ENCODE measurements at places on chromosomes 1 and 21.

DNA sequence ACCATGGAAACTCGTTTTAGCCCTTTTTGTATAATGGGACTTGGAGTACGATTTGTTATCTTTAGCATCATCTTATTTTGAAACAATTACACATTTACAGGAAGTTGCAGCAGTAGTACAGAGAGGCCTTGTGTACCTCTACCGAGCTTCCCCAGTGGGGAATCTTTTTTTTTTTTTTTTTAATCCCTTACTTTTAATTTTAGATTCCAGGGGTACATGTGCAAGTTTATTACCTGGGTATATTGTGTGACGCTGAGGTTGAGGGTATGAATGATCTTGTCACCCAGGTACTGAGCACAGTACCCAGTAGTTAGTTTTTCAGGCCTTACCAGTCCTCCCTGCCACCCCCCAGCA, 45.9 kb downstream of the HHAT start:
- no peak for DNase-seq

DNA sequence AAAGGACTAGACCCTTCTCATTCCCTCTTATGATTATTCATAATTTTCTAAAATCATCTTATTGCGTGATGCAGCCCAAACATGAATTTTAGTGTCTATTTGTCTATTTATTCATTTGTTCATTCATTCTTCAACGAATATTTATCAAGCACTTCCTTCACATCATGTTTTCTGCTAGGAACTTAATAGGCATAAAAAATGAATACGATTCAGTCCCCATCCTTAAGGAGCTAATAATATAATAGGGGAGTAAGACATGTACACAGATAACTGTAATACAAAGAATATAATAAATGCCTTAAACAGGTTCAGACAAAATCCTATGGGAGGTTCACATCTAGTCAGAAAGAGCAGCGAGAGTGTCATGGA, 20.2 kb downstream of the BCL9 start:
- DNase-seq = no peak

- no peak for DNase-seq
Observed at GRCh38 chr1:33347650-33347992, 26.7 kb upstream of the A3GALT2 start.

- no peak for DNase-seq
Observed at GRCh38 chr1:14443164-14443787, 155.2 kb upstream of the KAZN start.

DNA sequence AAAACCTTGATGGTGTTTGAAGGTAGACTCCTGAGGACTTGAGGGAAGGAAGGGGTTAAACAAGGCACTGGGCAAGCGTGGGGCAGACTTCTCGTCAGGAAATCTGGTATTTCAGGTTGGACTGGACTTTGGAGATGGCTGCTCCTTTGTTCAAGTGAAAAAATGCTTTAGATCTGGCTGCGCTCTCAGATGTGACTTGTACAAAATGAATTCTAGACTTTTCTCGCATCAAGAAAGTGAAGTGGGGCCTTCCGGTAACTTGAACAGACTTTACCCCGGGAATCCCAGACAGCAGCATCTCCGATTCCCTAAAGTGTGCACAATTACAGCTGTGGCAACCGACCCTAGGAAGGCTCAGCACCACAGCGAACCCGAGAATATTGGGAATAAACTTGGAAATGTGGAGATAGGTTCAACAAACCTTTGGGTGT, 44.3 kb upstream of the ERRFI1 start:
- no peak for DNase-seq

GRCh38 chr1:81695741-81696140, 105.0 kb upstream of the ADGRL2 start:
- no peak for DNase-seq

- peak; percentile 9 for DNase-seq
Observed at GRCh38 chr1:21706151-21706835, 37.1 kb upstream of the RAP1GAP start.

- no peak for DNase-seq
Observed at GRCh38 chr21:36575306-36575705, 95.4 kb upstream of the CLDN14 start.

- peak; percentile 36 for DNase-seq
Observed at GRCh38 chr1:61050541-61051442, 31.6 kb upstream of the NFIA start.

DNA sequence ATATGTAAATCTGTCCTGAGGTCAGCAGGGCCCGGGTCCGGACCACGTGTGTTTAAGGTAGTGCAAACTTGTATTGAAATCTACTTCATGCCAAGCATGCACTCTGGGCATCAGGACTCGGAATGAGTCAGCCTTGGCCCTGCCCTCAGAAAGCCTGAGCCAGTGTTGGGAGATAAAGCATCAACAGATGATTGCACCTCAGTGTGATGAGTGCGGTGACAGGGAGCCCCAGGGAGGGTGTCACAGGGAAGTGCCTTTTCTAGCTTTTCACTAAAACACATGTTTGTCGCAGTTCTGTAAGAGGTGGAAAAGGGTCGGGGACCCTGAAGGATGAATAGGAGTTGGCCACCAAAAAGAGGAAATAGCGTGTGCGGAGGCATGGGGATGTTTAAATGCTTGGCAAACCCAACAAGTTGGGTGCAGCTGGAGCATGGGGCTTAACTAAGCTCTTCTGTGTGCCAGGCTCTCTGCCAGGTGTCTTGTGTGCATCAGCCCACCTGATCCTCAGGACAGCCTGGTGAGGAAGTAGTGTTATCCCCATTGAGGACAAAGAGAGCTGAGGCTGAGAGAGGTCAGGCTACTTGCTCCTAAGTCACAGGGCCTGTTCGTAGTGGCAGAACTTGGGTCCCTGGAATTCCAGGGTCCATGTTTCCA, 48.2 kb upstream of the EPB41 start:
- DNase-seq = no peak

- DNase-seq = no peak
Observed at GRCh38 chr21:26112127-26112742, 58.3 kb downstream of the APP start.

- no peak for DNase-seq
Observed at GRCh38 chr21:34874684-34875513, 174.2 kb downstream of the RUNX1 start.

DNA sequence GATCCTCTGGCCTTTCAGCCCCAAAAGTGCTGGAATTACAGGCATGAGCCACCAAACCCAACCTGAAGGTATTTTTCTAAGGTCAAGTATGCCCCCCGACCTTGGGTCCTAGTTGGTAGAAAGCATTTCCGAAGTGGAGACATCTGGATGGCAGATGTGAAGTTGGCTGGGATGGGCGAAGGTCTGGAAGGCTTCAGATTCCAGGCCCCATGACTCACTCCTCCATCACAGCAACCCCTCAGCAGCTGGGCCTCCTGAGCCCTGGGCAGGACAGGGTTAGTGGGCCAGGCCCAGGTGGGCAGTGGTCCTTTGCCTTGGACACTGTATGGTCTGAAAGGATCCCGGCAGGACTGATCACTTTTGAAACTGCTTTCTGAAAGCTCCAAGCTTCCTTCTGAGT, 23.3 kb downstream of the NAV1 start:
- DNase-seq = peak; percentile 90

DNA sequence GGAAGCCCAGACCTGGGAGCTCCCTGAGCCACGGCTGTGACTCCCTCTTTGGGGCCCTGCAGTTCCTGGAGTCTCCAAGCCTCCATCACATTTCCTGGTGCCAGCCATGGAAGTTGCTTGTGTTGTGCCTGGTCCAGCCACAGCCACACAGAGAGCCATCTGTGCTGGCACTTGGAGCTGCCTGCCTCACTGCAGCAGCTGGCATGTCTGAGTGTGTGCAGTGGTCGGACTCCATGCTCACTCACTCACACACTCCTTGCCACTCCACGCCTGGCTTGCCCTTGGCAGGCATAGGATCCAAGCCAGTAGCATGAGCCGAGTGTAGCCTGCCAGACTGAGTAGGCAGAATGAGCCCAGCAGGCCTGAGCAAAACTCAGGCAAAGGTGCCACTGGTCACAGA, 516.3 kb upstream of the BEND5 start:
- DNase-seq = no peak

DNA sequence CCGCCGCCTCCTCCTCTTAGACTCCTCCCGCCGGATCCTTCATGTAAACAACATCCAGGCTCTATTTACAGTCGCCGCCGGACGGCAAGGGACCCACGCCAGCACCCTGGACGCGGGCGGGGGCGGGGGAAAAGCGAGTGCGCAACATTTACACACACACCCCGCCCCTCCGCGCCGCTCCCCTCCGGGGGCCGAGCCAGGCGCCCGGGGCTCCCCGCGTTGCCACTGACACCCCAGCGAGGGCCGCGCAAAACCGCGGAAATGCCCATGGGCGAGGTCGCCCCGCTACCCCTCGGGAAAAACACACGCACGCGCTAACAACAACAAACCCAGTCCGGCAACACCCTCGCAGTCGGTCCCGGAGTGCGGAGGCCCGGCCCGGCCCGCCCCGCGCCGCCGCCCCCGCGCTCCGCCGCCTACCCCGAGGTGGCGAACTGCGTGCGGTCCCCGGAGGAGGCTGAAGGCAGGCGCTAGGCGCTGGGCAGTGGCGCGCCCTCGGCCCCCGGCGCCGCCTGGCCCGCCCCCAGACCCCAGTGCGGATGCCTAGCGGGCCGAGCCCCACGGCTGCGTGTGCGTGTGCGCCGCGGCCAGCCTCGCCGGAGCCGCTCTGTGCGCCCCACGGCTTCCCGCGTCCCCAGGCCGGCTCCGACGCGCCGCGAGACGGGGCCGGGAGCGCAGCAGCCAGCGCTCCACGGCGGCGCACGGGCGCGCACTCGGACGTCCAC, 81.1 kb upstream of the AK4 start:
- peak; percentile 75 for DNase-seq

- DNase-seq = no peak
Observed at GRCh38 chr1:183493540-183494245, 21.4 kb downstream of the SMG7 start.

- DNase-seq = no peak
Observed at GRCh38 chr1:48055876-48056764, 58.9 kb upstream of the TRABD2B start.

- no peak for DNase-seq
Observed at GRCh38 chr21:33185852-33186251, 43.9 kb upstream of the IFNAR2 start.

- DNase-seq = no peak
Observed at GRCh38 chr1:19670787-19671186, 6.1 kb downstream of the HTR6 start.

- no peak for DNase-seq
Observed at GRCh38 chr1:58266242-58266641, 280.3 kb downstream of the OMA1 start.

GRCh38 chr21:15826908-15827601, 97.3 kb downstream of the USP25 start:
- no peak for DNase-seq

- no peak for DNase-seq
Observed at GRCh38 chr1:52759908-52760307, 33.7 kb downstream of the ZYG11B start.

DNA sequence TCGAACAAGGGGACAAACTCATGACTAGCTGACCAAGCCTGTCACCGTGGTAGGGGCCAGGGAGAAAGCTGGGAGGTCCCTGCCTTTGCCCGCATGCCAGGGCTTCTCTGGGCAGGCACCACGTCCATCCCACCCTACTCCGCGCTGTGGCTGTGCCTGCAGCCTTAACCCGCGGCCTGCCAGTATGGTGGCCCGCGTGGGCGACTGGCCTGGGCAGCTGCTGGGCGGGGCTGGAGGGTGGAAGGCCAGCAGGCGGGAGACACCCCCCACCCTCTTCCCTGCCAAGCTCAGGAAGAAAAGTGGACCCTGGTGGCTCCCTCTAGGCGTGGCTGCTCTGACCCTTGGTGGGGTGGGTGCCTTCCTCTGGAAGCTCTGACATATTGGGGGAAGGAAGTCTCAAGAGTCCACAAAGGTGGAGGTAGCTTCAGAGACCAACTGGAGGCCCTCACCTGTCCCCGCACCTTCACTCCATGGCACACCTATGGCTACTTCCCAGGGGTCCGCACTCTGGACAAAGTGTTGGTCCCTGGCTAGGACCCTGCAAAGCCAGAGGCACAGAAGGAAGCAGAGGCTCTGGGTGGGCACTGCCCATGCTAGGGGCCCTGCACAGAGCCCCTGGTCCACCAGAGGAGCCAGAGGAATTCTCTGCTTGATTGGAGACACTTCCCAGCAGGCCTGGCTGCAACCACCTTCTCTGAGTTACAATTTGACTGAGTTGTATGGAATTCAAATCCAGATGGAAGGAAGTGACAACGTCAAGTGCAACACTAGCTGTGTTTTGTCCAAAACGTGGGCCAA, 3.3 kb upstream of the SKI start:
- DNase-seq = no peak

DNA sequence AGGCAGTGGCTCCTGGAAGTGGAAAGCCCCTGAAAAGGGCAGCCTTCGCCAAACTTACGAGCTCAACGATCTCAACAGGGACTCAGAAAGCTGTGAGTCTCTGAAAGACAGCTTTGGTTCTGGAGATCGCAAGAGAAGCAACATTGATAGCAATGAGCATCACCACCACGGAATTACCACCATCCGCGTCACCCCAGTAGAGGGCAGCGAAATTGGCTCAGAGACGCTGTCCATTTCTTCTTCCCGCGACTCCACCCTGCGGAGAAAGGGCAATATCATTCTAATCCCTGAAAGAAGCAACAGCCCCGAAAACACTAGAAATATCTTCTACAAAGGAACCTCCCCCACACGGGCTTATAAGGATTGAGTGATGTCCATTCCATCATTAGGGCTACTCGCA, 42.4 kb downstream of the PLPPR4 start:
- no peak for DNase-seq

DNA sequence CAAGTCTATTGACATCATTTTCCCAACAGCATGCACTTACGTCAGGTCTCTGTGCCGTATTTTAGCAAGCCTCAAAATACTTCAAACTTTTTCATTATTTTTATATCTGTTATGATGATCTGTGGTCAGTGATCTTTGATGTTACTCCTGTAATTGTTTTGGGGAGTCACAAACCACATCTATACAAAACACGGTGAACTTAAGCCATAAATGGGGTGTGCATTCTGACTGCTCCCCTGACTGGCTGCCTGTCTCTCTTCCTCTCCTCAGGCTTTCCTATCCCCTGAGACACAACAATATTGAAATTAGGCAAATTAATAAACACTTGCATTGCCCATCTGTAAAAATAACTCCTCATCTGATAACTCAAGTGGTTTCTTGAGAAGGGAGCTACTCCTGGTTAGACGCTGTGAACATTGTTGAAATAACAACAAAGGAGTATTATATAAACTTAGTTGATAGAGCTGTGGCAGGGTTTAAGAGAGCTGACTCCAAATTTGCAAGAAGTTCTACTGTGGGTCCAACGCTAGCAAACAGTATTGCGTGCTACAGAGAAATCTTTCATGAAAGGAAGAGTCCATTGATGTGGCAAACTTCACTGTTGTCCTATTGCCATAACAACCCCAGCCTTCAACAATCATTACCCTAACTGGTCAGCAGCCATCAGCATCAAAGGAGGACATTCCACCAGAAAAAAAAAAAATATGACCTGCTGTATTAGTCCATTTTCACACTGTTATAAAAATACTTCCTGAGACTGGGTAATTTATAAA, 105.8 kb upstream of the DSCAM start:
- no peak for DNase-seq

DNA sequence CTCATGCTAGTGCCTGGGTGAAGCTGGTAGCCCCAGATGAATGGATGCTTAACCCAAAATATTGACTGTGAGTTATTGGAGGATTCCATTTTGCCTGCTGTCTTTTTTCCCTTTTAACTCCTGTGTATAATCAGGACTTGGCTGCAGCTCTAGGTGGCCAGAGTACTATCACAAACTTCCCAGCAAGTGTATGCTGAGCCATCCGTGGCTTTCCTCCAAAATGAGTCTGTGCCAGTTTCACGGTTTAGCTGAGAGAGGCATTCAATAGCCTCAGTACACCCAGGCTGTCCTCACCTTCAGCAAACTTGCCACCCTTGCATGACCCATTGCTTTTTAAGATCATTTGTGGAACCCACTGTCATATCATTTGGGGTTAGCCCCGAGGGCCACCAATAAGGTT, 5.3 kb upstream of the DPT start:
- DNase-seq = no peak
